ENCODE measurements at places on chromosomes 13 and 19.

DNA sequence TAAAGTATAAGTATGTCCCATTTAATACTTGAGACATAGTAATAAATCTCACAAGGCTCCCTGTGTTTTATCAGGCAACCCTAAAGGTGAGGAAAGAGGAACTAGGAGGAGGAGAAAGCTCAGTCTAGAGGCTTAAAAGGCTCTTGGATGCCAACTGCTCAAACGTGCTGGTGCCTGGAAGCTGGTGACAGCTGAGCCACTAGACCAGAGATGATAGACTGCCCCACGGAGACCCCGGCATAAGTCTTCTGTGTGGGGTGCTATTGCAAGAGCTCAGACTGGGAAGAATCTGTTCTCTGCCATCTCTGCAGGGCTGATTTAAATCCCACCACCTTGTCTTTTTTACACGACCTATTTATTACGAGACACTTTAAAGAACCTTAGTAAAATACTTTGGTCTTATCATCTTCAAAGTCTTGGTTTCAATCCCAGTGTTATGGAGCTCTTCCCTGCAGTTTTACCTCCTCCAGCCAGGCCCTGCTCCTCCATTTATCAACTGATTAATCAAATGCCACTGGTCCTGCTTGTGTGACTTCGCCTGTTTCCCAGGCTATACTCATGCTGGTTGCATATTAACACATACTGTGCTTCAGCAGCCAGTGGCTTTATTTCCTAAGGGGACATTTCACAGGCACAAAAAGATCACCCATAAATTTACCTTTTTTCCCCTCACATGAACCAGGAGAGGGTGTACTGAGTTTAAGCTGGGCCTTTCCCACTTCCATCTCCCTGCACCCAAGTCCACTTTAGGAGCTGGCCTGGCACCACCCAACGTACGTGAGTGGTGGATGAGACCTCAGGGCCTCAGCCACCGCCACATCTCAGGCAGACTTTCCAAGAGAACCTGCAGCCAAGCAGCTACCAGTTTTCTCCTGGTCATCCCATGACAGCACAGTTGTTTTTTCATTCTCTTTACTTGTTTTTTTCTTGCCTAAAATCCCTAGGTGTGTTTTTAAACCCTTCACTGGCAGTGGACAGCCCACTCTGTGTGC is 7.8 kb upstream of the ATP12A start:
- DNase-seq = no peak

GRCh38 chr19:45175515-45176345 is 2.3 kb downstream of the TRAPPC6A start:
- no peak for DNase-seq

- no peak for DNase-seq
Observed at GRCh38 chr13:62663767-62664166, 1248.1 kb upstream of the PCDH20 start.

GRCh38 chr13:45519493-45519892 is 54.8 kb downstream of the COG3 start:
- no peak for DNase-seq

DNA sequence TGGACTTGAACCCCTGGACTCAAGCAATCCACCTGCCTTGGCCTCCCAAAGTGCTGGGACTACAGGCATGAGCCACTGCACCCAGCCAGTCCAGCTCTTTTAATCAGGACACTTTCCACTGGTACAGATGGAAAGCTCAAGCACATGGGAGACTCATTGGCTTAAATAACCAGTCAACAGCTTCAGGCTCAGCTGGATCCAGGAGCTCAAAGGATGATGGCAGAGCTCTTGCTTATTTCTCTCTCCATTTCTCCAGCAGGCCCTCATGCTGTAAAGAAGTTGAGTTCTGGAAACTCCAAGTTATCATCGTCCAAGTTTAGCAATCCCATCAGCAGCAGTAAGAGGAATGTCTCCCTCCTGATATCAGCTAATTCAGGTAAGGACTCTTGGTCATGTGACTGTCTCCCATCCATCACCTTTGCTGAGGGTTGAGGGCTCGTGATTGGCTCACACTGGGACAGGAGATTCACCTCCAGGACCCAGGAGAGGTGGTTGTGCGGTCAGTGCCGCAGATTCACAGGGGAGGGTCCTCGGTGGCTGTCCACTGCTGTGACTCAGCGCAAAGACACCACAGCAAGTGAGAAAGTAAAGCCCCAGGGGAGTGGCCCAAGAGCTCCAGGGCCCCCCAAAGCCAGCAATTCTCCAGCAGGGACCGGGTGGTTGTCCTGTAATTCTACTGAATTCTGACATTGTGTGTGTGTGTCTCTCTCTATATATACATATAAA is 5.1 kb downstream of the CCL25 start:
- no peak for DNase-seq

- no peak for DNase-seq
Observed at GRCh38 chr19:2266183-2266993, 10.2 kb upstream of the JSRP1 start.

GRCh38 chr13:44117351-44117750 is 237.6 kb downstream of the LACC1 start:
- DNase-seq = no peak

GRCh38 chr13:114263578-114263977 is 17.8 kb upstream of the UPF3A start:
- DNase-seq = no peak

- no peak for DNase-seq
Observed at GRCh38 chr13:98511435-98511834, 65.5 kb downstream of the STK24 start.

DNA sequence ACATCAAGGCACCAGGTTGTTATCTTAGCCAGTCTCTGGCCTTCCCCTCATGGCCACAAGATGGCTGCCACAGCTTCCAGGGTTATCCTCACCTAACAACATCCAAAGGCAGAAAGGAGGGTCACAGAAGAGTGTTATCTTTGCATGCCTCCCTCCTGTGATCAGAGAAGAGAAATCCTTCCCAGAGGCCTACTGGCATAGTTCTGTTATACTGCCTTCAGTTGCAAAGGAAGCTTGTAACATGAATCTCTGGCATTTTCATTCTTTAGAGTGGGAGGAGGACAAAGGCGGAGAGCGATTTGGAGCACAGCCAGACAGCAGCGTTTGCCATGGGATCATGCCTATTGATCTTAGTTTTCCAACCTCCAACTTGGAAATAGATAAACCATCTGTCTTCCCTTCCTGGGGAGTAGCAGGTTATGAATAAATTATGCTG is 135.7 kb downstream of the DNAJC15 start:
- DNase-seq = no peak

DNA sequence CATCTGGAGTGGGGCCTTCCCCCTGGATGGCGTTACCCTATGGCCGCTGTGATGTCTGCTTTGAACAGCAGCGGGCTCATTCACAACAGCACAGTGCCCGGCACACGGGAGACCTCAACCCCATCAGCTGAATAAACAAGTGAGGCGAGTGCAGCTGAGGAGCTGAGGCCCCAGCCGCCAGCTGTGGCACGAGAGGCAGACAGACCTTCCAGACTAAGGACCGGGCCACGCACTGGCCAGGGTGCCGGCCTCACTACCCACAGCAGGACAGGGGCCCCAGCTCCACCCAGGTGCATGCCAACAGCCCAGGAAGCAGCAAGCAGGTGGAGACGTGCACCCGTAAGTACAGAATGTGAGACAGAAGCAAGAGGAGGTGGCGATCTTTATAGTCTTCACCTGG is 39.6 kb downstream of the STK24 start:
- DNase-seq = no peak

DNA sequence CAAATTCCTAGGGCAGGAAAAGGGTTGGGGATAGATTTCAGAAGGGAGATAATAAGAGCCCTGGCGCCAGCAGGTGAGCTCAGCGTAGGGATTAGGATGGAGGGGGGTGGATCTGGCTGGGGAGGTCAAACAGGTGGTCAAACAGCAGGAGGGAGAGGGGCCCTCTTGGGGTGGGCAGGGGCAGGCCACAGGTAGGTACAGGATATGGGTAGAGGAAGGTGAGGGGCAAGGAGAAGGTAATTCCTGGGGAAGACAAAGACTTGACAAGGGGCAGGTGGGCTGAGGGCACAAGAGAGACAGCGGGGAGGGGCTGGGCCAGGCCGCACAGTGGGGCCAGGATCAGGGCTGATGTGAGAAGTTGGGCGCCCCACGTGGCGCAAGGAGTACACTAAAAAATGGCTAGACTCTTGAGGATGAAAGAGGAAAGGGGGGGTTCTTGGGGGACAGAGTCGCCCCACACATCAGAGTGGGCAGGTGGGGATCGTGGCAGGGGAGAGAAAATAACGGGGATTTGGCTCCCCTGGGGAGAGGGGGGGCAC is 713 bp downstream of the KRI1 start:
- peak; percentile 36 for DNase-seq

GRCh38 chr19:54457773-54458647 is 5.6 kb downstream of the LENG9 start:
- DNase-seq = no peak

- DNase-seq = no peak
Observed at GRCh38 chr13:29180055-29180454, 359.9 kb downstream of the MTUS2 start.

GRCh38 chr13:46071590-46072249 is 19.2 kb upstream of the ZC3H13 start:
- no peak for DNase-seq

- no peak for DNase-seq
Observed at GRCh38 chr19:18513868-18514267, 8.0 kb downstream of the ELL start.

DNA sequence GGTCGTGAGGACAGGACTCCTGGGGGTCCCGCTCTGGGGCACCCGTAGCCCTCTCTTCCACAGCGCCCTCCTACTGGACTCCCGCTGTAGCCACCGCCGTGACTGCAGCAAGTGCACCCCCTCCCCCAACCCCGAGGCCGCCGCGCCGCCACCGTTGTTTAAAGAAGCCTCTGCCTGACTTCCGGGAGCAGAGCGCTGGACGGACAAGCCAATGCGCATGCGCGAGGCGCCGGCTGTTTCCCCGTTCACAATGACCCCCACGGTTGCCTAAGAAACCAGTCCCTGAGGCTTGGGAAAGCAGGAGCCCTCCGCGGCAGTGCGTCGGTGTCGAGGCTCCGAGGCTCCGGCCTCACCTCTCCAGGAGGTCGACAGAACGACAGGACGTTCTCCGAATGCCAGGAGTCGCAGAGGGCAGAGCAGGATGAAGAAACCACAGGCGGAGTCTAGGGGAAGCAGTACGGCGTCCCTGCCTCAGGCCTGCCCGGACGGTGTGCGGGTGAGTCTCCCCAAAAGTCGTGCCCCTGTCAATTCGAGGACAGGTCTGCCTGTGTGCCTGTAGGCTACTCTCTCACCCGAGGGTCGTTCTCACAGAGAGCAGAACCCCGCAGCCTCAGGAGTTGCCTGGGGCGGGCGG is 70.5 kb upstream of the ZNF420 start:
- DNase-seq = peak; percentile 2

DNA sequence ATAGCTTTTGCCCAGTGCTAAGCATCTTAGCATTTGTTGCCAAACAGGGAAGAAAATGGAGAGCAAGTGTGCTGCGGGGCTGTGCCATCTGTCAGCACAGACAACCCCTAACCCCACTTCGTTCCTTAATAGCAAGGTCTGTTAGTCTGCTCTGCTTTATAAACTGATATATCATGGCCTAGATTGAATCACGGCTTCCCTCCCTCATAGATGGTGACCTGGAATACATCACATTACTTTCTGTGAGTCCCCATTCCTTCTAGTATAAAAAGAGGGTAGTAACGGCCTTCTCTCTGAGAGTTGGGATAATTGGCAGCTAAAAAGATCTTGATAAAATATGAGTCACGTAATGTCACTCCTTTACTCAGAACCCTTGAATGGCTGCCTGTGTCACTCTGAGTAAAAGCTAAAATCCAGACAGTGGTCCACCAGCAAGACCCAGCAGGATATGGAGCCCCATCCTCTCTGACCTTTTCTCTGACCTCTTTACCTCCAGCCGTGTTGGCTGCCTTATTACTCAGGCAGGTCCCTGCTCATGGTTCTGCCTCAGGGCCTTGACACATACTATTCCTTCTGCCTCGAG is 151.7 kb downstream of the DLEU7 start:
- DNase-seq = no peak

DNA sequence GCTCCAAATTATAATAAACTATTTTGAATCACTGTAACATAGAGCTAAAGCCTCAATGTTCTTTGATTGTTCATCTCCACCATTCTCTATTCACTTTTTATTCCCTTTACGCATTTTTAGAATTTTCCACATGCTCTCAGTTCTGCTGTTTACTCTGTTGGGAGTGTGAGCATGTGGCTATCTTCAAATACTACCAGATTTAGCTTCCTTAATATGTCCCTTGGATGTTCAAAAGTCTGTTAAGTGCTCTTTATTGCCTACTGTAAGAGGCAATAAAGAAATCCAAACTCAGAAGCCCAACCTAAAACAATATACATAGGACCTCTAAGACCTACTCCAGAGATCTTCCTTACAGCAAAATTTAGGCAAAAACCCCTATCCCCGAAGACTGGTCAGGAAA is 34.5 kb downstream of the MTMR6 start:
- no peak for DNase-seq

DNA sequence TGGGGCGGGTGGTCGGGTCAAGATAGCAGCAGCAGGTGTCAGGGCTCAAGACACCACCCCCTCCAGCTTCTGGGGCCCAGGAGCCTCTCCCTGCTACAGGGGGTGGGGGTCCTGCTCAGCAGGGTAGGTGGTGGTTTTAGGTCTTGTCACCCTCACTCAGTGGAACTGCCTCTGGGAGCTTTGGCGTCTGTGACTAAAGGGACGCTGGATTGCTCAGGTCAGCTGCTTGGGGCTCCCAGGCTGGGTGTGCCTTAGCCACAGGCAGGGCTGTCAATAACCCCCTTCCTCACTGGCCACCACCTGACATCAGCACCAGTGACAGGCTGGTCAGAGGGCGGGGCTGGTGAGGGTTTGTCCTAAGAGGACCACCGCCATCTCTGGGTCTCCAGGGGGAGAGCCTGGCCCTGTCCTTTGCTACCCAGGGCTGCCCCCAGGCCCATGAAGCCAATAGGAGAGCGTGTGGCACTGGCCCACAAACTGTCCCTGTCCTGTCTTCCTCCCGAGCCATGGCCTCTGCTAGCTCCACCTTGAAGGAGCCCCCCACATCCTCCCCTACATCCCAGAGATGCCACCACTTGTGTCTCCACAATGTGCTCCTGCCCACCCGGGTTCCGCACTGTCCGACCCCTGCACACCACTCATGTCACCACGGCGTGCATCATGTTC is 36.4 kb downstream of the MAU2 start:
- DNase-seq = no peak

GRCh38 chr13:74205313-74205690 is 71.1 kb upstream of the KLF12 start:
- no peak for DNase-seq
